ENCODE measurements at places on chromosomes 6 and 20.
A peak's percentile ranks its signal among the peaks of the same experiment; 100 is the strongest.

- no peak for DNase-seq
Observed at GRCh38 chr20:36827541-36828279, 48.2 kb upstream of the TLDC2 start.

GRCh38 chr20:7971536-7972280 is 31.4 kb upstream of the HAO1 start:
- no peak for DNase-seq

GRCh38 chr6:164996838-164997237 is 312.6 kb downstream of the C6orf118 start:
- DNase-seq, result no peak

GRCh38 chr20:1535420-1536175 is 21.9 kb downstream of the SIRPD start:
- no peak for DNase-seq

DNA sequence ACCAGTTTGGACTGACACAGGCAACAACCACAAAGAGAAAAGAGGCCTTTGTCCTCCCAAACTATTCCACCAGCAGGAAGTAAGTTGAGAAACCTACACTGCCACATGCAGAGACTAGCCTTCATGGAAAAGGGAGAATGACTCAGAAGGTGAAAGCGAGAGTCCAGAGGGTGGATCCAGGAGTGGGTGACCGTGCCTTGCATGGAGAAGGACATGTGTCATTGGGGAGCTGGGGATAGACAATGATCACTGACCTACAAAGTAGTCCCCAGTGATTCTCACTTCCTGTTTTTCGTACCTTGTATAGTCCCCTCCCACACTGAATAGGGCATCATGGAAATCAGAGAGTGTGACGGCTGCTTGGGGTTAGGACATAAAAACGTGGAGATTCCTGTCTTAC is 91.9 kb downstream of the MYLK4 start:
- no peak for DNase-seq

DNA sequence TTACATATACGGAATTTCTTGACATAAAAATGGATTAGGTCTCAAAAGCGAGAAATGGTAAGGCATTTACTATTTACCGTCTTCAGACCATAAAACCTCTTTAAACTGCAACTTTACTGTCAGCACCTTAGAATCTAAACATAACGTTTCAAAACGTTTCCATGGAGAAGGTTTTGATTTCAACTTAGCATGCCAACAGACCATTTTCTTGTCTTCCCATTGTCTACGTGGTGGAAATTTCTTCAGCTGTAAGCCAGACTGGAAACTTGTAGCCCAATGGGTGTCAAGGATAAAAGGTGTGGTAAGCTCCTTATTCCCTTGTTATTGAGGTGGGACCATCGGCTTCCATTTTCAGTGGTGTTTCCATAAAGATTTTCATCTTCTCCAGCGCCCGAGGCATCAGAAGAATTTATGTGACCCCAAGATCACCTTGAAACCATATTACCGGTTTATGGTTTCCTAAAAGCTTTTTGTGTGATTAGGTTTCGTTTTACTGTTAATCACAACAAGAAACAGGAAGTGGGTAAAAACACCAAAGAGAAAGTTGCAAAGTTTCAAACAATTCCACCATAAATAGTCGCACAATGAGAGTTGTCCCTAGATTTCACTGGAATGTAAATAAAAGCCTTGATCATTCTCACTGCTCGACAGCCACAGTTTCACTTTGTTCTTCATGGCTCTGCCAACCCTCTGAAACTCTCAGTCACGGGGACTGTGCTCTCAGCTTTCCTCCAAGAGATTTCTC is 63.0 kb upstream of the CD2AP start:
- DNase-seq, result peak; percentile 46

All from SJSA1 (cell line).